RPMI7951 (cell line): ENCODE measurements at places on chromosomes 3 and 15. TPM values are rescaled to one million over a fixed set of nuclear protein-coding genes. Genes with fewer than 3 reads are reported as not detected.

- DNase-seq, result no peak
Measured at GRCh38 chr3:58751882-58752567, 85.5 kb upstream of the FAM3D start.

- no peak for DNase-seq
Measured at GRCh38 chr3:50117120-50117519, 28.4 kb downstream of the RBM5 start.

DNA sequence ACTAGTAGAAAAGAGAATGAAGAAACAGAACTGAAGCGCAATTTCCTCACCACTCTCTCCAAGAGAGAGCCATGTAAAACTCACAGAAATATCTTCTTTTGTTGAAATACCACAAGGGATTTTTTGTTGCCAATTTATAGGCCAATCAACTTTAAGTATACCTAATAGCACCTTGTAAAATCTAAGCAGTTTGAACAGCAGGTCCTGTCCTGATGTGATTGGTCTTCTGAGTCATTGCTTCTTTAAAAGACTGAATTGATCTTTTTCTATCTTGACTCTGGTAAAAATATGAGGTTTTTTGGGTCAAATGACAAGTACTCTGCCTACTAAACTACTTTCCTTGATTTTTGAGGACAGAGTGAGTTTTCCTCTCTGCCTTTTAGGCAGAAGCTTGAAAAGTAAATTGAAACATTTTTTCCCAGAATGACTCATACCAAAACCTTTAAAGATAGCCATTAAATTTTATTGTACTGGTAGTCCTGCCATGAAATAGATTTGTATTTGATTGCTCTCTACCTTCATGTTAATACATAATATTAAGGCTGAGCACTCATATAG, 343.9 kb upstream of the CBLB start:
- DNase-seq, result no peak

DNA sequence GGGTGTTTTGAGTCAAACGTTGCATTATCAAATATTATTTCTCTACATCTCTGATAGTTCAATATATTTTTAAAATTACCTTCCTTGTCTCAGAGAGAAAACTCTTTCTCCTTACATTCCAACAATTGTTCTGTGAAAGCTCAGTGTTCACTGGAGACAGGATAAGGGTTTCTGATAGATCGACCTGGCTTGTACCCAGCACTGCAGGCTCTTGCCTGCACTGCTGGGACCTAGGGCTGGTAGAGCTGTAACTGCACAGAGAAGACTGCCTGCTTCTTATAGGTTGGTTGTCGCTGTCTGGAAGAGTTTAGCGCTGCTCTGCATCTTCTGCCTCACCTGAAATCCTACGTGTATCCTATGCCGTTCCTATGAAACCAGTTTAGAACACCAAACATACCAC, 249.9 kb upstream of the LRTM1 start:
- DNase-seq, result peak; percentile 65

GRCh38 chr3:166351461-166351860, 514.2 kb upstream of the BCHE start:
- no peak for DNase-seq

Gene COPS2
- 70.1 and 86.5 TPM in 2 replicates for total RNA-seq

- peak; percentile 47 for DNase-seq
Measured at GRCh38 chr3:48130321-48130904, 57.8 kb downstream of the CDC25A start.

Gene FBXL22
- 0.60 and 0.88 TPM in 2 replicates for total RNA-seq

DNA sequence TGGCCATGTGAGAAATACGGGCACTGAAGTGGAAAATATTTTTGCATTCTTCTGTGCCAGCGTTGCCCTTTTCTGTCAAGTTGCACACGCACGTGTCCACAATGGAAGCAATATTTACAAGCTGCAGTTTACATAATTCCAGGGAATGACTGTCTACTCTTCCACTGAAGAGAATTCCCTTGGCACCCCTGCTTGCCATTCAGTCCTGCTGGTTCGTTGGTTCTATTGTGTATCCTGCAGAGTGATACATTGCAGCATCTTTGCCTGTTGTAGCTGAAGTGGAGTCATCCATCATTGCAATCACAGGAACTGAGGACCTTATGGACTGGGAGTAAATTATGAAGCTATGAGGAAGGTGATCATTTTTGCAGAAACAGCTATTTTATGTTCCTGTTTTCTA, 759.4 kb downstream of the ROBO2 start:
- no peak for DNase-seq

DNA sequence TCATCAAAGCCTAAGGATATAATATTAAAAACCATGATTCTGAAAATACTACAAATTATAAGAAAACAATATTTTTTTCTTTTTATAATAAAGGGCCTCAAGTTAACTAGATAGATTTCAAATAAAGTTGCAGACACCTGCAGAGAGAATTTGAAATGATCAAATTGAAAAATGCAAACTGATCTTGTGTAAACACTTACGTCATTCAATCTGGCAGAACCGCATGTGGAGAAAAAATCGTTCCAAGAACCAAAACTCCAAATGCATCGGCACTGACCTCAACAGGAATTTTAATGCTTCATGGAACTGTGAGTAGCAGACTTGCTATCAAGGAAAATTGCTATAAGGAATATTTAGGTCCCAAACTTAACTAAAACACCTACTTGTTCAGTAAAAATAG, 17.2 kb downstream of the CPA3 start:
- no peak for DNase-seq

Gene AADACL2
- not detected in 2 replicates for total RNA-seq

GRCh38 chr15:58410353-58410752, 21.4 kb upstream of the LIPC start:
- peak; percentile 16 for DNase-seq

DNA sequence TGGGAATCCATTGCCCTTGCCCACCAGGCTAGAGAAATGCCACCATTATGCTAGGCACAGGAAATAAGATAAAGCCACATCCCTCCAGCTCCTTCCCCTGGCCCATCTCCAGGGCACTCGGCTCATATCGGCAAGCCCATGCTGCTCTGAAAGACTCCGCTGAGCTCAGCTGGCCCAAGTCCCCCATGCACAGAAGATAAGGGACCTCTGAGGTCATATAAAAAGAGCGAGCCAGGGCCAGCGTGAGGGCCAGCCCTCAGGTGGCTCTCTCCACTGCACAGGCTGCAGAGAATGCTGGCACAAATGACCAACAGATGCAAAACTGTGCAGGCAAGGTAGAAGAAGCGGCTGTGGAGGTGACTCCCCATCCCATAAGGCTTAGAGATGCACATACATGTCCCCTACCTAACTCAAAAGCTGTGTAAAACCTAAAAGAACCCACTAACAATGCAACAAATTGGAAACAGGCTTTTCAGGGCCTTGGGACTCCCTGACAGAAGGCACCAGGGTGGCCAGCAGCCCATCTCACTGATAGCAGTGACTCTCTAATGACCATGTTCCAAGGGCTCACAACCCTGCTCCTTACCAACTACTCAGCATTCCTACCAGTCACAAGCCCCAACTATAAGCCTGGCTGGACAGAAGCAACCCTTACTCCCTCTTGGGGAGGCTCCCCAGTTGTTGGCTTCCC, 3.0 kb downstream of the RAB6B start:
- no peak for DNase-seq

Gene FANCD2OS
- not detected in 2 replicates for total RNA-seq

DNA sequence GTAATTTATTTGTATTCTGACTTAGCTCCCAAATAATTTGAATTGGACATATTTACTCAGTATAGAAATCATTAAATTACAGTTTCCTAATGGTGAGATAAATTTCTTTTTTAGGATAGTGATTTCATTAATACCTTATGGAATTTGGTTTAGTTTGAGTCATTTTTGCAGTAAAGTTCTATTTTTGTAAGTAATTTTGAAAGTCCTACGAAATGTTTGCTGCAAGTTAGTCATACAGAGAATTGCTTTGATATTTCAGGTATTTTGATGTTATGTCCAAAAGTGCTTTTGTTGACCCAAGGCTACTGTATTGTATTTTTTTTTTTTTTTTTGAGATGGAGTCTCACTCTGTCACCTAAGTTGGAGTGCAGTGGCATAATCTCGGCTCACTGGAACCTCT, 41.7 kb downstream of the TCF12 start:
- no peak for DNase-seq

Gene FOXB1
- total RNA-seq, result not detected in 2 replicates

- no peak for DNase-seq
Measured at GRCh38 chr15:77742570-77742969, 109.9 kb upstream of the LINGO1 start.

DNA sequence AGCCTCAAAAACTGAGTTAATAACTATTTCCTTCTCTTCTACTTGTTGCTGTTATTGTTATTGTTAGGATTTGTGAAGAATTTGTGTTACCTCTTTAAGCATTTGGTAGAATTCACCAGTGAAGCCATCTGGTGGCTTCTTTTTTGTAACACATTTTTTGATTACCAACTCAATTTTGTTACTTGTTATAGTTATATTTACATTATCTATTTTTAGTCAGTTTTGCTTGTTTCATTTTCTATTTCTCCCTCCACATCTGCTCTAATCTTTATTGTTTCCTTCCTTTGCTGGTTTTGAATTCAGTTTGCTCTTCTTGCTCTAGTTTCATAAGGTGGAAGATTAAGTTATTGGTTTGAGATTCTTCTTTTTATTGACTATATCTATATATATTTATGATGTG, 3.7 kb upstream of the SLC9C1 start:
- no peak for DNase-seq

DNA sequence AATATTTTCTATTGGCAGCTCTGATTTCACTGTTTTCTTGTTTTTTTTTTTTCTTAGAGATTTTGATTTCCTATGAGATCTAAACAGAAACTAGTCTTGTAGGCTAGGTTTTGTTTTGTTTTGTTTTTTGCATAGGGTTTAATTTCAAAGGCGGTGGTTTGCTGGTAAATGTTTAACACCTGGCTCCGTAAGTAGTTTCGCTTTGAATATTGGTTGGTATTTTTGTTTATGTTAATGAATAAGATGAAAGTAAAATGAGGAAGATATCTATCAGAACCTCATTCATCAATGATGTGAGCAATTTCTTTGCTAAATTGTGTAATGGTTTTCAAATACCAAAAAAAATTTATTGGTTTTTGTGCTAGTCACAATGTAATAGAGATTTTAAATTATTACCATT, 39.7 kb upstream of the TM4SF1 start:
- no peak for DNase-seq

GRCh38 chr15:65916041-65916663, 46.9 kb downstream of the RAB11A start:
- no peak for DNase-seq

Gene PTX3
- total RNA-seq, result 12.7 and 13.5 TPM in 2 replicates

Gene HIGD2B
- not detected in 2 replicates for total RNA-seq

DNA sequence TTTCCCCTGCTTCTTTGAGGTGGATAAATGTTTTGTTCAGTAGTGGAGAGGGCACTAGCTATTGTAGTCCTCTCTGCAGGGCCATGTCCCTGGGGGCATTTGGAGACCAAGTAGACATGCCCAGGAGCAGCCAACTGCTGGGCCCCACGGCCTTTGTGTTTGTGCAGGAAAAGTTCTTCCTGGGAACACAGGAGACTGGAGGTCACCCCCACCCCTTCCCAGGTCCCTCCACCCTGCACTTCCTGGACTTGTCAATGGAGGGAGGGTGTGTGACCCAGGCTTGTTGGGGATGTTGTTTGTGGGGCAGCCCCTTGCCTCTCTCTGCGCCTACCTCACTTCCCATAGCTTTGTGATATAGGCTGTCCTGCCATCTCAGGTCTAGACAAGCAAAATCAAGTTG, 317.0 kb upstream of the LRRFIP2 start:
- no peak for DNase-seq

Gene CHRFAM7A
- total RNA-seq, result not detected in 2 replicates

DNA sequence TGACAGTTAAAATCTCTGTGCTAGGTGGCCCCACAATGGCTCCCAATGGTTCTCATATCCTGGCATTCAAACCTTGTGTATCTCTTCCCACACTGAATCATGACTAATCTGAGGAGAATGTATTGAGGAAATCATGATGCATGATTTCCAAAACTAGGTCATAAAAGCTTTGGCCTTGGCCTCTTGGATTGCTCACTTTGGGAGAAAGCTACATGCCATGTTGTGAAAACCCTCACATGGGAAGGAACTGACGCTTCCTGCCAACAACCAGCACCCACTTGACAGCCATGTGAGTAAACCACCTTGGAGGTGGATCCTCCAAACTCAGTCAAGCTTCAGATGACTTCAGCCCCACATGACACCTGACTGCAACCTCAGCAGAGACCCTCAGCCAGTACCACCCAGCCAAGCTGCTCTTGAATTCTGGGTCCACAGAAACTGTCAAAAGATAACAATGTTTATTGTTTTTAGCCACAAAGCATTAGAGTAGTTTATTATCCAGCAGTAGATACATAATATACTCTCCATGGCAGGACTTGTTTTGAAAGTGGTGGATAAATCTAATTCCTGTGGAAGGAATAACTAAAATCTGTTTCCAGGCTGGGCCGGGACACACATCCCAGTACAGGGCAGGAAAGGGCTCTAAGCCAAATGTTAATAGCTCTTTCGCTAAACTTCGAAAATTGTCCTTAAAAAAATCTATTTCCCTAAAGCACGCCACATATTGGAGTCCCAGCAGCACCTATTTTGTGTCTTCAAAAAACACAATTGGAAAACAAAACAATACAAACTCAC, 1.0 kb upstream of the ZNF620 start:
- peak; percentile 92 for DNase-seq

GRCh38 chr15:72967397-72967796, 84.9 kb upstream of the NEO1 start:
- no peak for DNase-seq

DNA sequence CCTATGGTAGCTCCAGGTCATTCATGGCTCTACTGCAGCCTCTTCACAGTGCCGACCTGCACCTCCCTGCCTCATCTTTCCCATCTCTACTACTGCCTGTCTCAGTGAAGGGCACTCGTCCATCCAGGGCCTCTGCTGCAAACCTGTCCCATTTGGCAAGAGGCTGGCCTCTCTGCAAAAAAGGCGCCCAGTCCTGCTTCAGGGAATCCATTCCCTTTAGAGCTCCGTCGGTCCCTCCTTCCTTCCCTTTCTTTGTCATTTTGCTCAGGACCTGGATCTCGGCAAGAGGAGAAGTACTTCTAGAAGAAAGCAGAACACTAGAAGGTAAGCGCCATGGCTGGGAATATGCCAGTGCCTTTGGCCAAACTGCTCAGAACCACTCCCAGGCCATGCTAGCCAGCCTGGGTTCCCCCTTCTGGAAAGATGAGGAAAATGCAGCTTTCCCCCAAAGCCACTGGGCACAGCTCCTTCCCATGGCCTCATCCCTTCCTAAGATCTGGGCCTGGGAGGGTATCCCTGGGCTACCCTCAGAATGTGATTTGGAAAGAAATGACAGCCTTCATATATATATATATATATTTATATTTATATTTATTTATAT, 6.4 kb upstream of the ISL2 start:
- DNase-seq, result peak; percentile 73

- no peak for DNase-seq
Measured at GRCh38 chr3:67737906-67738865, 83.8 kb upstream of the SUCLG2 start.

GRCh38 chr3:28934126-28934813, 346.6 kb upstream of the RBMS3 start:
- DNase-seq, result no peak

Gene SMCO1
- not detected in 2 replicates for total RNA-seq

DNA sequence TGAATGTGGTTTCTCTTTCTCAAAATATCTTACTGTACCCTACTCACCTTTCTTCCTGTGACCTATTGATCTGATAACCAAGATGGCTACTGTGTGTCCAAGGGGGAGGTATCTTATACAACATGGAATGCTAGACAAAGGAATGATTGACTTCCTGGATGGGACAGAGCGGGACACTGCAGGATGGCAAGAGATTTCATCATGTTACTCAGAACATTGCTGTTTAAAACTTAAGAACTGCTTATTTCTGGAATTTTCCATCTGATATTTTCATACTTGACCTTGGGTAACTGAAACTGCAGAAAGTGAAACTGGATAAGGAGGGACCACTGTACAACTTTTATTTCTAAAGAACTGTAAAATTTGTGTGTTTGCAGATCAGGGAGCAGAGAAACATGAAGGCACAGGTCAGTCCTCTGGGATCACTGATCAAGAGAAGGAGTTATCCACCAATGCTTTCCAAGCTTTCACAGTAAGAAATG, 18.5 kb downstream of the CNOT10 start:
- no peak for DNase-seq
